NB4 (cell line): ENCODE measurements at places on chromosomes 11 and 22.

DNA sequence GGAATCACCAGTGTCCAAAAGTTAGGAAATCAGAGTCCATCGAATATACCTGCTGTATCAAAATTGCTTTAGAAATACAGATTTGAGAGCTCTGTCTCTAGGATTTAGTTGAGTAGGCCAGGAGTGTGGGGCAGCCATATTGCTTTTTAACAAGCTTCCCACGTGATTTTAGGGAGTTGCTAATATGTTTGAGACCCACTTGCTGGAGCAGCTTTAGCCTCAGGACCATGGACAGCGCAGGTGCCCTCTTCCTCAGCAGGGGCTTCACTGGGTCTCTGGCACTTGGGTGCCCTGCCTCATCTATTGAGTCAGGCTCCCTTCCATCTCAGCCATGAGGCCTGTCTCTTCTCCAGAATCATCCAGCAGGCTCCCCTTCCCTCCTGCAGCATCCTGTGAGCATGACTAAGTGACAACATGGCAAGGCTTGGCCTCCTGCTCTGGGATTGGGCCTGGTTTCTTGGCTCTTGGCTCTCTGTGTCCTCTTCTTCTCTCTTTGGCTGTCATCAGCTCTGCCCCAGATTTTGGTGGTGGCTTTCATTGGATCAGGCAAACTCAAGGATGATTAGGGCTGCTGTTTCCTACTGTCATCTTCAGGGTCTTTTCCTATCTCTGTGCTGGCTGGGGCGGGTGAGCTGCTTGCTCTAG is 70.0 kb downstream of the SGSM1 start:
- DNase-seq, result peak; percentile 74

DNA sequence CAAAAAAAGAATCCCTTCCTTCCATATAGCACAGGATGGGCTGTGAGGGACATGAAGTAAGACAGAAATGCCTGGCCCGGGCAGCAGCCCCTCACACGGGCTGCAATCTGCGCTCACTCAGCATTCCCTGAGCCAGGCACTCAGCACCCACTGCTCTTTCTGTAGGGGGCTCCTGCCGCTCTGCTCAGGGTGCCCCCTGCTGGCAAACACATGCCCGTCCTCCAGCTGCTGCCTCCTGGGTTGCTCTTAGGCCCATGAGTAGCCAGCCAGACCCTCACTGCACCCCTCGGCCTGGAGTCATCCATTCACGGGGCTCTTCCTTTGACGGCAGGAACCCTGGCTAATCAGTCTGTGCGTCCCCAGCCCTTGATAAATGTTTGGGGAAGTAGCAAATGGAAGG is 6.9 kb downstream of the MCAT start:
- DNase-seq, result peak; percentile 70

DNA sequence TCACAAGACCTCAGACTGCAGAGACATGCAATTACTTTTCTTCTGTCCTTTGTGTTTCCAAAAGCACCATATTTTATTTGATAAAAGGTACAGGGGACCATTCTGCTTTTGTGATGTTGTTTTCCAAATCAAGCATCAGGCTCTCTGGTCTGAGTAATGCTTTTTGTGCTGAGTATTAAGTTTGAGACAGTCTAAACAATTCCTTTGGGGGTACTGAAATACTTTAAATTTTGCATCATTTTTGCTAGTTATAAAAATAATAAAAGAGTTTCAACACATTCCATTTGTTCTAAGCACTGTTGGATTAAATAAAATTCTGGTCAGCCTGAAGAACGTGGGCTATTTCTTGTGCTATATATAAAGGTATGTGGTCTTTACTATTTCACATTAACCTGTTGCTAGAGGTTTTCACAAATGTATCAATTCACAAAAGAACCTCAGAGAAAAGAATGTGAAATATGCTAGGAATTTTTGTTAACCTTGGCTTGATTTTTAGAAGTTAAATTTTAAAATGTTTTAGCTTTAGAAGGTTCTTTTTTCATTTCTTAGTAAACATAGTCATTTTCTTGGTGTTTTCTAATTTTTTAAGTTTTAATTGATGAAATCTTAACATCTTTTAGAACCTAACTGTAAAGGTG is 61.6 kb downstream of the C22orf31 start:
- DNase-seq, result no peak

DNA sequence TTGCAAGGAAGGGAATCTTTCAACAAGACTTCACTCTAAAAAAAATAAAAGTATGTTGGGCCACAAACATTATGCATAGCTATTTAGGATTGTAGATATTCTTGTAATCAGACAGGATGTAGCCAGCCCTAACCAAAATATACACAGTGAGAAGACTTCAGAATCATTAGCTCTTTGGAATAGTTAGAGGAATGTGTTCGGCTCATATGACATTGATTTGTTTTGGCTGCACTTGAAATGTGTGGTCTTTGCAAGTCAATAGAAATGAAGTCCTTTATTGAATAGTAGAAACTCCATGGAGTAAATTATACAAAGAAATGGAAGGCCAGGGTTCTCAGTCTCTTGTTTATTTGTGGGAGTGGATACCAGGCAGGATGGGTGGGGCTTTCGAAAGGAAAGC is 692.1 kb downstream of the NTM start:
- no peak for DNase-seq

- no peak for DNase-seq
Observed at GRCh38 chr11:134030853-134031252, 38.0 kb upstream of the JAM3 start.

DNA sequence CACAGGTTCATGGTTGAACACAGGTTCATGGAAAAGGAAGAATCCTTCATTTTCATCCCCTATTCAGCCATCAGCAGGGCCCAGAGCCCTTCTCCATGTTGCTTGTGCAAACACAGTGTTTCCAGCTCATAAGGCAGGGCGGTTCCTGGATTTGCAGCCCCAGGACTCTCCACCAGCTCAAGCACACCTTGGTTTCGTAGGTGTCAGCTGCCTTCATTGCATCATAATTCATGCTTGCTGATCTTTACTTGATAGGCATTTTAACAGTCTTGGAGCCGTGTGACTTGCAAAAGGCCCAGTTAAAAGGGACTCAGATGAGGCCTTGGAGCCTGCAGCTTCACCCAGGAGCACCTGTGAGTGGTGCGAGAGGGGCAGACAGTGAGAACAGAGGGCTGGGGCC is 318.1 kb upstream of the B3GAT1 start:
- DNase-seq, result no peak

DNA sequence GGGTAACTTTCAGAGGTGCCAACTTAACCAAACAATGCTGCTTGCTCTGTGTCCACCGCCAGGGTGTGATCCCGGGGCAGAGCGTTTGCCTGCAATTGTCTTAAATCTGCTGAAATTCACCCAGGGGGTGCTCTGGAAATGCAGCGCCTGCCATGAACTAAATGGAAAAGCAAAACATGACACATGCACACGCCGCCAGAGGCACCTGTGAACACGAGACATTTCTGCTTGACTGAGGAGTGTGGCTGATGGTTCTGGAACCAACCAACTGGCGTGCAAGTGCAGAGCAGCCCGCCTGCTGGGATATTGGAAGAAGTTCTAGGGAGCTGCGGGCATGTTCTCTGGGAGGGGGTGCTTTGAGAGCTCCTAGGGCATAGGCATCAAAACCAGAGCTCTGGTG is 30.4 kb downstream of the DSCAML1 start:
- no peak for DNase-seq

DNA sequence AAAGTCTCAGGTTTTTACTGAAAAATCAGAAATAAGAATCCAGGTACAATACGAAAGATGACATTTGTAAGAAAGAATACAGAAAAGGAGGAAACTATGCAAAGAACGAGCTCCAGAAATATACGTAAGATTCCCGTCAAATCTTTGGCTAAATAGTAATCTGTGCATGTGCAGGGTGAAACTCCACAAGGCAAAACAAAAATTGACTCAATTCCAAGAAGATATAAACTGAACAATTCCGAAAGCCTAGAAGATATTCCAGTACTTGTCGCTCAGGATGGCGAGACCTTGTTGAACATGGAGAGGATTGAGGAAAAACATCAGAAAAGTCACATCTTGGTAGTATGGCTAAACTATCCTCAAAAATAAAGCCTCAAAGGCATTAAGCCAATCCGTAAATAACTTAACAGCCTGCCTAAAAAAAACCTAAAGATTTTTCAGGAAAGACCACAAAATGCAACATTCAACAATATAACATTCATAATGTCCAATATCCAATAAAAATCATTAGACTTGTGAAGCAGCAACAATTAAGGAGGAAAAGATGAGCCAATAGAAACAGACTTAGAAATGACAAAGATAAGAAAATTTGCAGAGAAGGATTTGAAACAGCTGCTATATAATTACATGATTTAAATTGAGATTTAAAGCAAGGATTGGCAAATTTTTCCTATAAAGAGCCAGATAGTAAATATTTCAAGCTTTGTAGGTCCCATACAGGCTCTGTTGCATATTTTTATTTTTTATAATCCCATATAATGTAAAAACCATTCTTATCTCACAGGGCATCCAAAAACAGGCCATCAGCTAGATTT is 166.4 kb upstream of the UBASH3B start:
- no peak for DNase-seq

- peak; percentile 72 for DNase-seq
Observed at GRCh38 chr11:75867778-75868374, 52.9 kb downstream of the UVRAG start.

- no peak for DNase-seq
Observed at GRCh38 chr22:25142102-25142501, 57.6 kb upstream of the CRYBB3 start.

- DNase-seq, result no peak
Observed at GRCh38 chr11:113736323-113736722, 30.2 kb upstream of the TMPRSS5 start.

DNA sequence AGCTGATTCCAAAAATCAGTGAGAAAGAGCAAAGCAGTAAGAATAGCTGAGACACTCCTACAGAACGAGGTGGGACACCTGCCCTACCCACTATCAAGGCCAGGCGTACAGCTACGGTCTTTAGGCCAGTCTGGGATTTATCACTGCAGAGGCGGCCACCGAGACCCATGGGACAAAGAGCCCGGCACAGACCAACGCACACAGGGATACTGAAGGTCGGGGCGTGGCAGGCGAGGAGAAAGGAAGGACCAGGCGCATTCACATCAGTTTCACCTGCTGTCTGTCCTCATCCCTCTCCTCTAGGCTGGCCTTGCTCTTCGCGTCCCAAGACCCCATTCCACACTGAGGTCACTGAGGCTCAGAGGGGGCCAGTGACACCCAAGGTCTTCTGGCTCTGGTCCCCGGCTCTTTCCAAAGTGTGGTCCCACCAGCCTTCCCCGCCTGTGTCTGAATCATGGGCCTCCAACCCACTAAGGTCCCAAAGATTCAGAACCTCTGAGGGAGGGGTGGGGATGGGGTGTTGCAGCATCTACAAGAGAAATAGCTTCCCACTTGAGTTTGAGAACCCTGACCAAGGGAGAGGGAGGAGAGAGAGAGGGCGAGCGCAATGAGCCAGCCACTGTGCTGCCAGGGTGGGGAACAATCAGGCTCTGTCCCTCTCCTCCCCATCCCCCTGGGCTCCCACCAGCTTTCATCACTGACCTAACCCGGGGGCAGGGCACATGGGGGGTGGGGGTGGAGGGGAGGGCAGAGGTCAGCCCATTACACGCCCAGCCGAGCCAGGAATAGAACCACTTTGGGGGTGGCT is 7.2 kb upstream of the PICK1 start:
- no peak for DNase-seq

DNA sequence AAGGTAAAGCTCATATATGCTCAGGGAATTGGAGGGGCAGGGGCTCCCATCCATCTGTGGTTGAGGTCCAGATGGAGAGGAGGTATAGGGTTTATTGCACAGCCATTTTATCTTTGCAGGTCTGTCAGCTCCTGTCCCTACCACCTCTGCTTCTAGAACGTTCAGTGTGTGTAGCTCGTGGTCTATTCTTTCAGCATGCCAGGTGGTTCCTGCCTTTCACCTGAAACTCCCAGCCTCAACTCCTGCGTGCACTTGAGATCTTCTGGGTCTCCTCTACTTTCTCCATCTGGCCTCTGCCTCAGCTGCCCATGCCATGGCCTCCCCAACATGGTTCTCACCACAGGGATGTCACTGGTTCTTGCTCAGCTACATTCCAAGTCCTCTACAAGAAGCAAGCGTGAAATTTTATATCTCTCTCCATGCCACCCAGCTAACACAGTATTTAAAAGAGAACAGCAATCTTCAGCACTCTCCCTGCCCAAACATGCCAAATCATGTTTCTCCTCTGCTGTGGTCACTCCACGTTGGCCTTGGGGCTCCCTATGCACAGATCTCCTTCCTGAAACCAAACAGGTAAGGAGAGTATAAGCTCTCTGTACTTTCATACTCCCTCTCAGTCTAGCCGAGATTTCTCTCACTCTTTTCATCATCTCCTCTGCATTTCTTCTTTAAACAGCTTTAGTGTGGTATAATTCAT is 157.8 kb upstream of the TRPC6 start:
- no peak for DNase-seq

DNA sequence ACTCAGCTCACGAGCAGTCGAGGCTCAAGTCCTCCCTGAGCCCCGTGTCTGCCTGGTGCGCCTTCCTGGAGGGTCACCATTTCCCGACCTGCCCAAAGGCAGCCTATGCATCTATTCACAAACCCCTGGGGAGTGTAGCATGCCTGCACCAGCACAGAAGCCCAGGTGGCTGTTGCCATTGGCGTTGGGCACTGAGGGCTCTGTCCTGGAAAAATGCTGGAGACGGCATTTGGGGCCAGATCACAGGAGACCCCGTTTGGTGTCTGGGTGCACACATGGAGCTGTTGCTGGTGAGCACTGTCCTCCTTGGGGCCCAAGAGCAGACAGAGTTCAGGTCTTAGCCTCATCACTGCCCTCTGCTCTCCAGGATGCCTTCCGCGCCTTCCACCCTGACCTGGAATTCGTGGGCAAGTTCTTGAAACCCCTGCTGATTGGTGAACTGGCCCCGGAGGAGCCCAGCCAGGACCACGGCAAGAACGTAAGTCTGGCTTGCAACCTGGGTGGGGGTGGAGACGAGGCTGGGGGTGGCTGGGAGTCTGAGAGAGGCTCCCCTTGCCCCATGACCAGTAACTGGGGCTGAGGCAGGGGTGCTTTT is 9.4 kb downstream of the FADS2 start:
- DNase-seq, result no peak

GRCh38 chr22:48952256-48953102 is 875.2 kb downstream of the BRD1 start:
- no peak for DNase-seq

GRCh38 chr11:117862019-117862725 is 14.3 kb downstream of the FXYD6 start:
- DNase-seq, result no peak

- DNase-seq, result no peak
Observed at GRCh38 chr22:29443452-29443851, 5.1 kb downstream of the RFPL1 start.

DNA sequence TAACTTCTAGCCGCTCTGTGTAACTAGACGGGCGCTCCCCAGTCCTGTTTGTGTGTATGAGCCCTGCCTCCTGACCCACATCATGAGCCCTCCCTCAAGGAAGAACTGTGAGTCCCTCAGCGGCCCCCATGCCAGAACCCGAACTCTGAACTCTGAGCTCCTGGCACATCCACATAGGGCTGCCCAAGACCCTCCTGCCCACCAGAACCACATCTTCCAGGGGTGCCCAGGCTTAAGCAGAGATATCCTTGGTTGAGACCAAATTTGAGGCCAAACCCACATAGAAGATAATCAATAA is 3.0 kb downstream of the TRIM29 start:
- no peak for DNase-seq
